ENCODE measurements at places on chromosomes 12 and 14. TPM values are rescaled to one million over a fixed set of nuclear protein-coding genes. Genes with fewer than 3 reads are reported as not detected.

The LHX5 gene
- total RNA-seq: 0.05 TPM

The TCL1B gene
- total RNA-seq: not detected

The SLC10A1 gene
- total RNA-seq: not detected

The NFATC4 gene
- total RNA-seq: 11.1 TPM

The HOXC12 gene
- total RNA-seq: not detected

The GPHB5 gene
- not detected for total RNA-seq

The KLRB1 gene
- total RNA-seq: not detected

The IL31 gene
- total RNA-seq: not detected

GRCh38 chr12:51866762-51867161, 18.2 kb upstream of the FIGNL2 start:
- DNase-seq: no peak

DNA sequence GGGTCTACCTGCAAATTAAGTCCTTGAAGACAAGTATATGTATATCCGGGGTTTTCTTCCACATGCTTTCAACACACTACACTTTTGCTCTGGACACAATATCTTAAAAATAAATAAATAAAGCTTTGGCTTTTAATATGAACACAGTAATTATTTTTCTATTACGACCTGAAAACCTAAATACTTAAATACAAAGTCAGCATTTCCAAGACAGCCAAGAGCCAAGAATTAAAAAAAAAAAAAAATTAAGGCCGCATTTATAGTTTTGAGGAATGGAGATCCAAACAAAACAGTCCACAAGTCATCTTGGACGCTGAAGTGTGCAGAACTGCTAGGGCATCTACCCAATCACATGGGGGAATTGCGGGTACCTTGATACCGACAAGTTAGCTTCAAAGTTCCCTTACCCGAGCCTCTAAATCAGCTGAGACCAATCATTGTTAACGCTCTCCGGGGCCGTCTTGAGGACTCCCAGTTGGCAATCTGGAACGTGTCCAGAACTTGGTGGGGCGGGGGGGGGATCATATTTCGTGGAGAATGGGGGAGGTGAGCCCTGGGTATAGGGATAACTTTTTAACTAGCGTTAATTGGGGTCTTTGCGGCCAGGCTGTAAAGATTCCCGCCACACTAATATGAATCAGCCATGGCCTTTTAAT, 731 bp upstream of the PCNX4 start:
- peak; percentile 80 for DNase-seq

- DNase-seq: no peak
Measured at GRCh38 chr12:114287821-114288525, 118.0 kb downstream of the TBX5 start.

DNA sequence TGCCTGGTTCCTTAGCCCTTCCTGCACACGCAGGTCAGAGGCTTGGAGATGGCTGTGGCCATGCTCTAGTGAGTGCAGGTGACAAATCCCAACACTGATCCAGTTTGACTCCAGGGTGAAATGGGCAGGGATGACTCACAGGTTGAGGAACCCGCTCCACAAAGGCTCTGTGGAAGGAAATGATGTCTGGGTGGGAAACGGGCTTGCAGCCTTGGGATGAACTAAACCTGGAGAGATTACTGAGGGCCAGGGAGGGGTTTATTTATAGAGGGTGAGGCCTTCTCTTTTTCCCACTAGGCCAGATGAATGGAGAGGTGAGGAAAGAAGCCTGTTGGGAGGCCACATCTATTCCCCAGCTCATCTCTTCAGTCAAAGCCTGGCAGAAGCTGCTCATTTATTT, 29.3 kb upstream of the EMP1 start:
- peak; percentile 79 for DNase-seq

DNA sequence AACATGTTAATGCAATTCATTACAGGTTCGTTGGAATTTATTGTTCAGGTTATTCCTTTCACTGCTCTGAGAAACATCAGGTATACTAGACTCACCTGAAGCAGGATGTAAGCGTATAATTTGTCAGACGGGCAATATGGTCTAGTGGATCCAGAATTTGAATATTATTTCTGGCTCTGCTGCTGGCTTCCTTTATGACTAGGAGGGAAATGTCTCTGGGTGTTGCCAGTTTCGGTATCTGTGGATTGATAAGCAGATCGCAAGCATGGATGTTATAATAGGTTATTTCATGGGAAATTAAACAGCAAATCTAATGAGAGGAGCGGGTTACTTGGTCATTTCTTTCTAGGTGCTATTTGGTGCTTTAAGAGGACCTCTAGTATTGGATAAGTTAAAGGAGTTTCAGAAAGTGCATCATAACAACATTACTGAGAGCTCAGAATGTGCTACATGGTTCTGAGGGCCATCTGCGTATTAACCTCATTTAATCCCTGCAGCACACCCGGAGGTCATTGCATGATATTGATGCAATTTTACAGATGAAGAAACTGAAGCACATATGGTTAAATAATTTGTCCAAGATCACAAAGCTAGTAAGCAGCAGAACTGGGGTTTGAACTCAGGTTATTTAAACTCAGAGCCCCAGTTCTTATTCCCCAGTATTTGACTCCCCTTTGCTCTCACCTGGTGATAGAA, 47.3 kb upstream of the BCAT1 start:
- DNase-seq: no peak

- DNase-seq: no peak
Measured at GRCh38 chr12:4943067-4943937, 33.6 kb downstream of the KCNA1 start.

DNA sequence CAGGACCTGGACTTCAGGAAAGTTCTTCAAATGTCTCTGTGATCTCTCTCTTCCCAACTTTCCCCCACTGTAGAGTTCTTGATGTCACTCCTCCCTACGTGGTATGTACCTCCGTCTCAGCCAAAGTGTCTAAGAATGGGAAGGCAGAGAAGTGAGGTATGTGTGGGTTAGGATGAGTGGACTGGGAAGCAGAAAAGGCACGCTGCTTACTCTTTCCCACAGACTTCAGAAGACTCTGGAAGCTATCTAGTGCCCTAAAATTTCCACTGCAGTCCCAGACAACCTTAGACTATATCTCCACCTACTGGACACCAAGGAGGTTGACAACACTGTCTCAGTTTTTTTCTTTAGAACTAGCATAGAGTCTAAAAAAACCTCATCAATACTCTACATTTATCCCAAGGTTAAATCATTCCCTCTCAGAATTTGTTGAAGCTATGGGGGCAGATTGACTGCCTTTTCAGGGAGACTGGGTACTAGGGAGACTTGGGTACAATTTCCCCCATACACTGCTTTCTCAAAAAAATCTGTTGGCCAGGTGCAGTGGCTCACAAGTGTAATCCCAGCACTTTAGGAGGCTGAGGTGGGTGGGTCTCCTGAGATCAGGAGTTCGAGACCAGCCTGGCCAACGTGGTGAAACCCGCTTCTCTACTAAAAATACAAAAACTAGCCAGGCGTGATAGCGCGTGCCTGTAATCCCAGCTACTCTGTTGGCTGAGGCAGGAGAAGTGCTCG, 20.6 kb upstream of the ITGA5 start:
- DNase-seq: peak; percentile 84

DNA sequence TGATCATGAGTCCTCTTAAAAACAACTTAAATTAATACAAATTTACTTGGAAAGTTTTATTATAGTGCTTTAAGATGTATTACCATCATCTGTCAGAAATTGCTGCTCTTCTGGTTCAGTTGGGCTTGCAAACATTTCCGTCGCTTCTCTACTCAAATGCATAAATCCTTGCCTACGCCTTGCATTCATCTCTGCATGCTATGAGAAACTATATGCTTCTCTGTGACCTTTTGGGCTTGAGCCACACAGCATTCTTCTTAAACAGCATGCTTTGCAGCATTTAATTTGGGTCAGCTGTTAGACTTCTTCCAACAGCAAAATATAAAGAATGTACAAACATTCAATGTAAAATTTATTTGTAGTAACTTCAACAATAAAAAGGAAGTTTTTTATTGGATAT, 305.7 kb upstream of the FLRT2 start:
- no peak for DNase-seq

- no peak for DNase-seq
Measured at GRCh38 chr12:1291601-1292332, 300.7 kb downstream of the ERC1 start.

DNA sequence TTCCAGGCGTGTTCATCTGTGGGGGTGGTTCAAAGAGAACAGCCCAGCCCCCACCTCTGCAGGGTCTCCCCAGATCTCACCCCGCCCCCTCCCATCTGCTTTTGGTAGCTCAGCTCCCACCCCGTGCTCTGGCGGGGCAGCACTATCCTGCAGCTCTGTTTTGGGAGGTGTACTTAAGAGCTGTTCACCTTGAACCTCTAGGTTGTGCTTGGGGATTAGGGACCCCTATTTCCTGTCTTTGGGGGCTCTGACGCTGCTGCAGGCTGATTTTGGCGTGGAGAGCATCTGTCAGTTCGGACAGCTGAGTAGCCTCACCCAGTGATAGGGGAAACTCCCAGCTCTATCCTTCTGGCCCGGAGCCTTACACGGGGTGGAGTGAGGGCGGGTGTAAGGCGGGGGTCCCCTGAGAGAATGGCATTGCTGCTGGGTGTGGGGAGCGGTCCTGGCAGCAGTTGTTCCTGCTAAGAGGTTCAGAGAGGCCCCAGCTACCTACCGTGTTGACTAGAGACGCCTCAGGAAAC, 765 bp downstream of the TMEM120B start:
- no peak for DNase-seq

- DNase-seq: no peak
Measured at GRCh38 chr12:27951898-27952297, 20.6 kb downstream of the PTHLH start.

DNA sequence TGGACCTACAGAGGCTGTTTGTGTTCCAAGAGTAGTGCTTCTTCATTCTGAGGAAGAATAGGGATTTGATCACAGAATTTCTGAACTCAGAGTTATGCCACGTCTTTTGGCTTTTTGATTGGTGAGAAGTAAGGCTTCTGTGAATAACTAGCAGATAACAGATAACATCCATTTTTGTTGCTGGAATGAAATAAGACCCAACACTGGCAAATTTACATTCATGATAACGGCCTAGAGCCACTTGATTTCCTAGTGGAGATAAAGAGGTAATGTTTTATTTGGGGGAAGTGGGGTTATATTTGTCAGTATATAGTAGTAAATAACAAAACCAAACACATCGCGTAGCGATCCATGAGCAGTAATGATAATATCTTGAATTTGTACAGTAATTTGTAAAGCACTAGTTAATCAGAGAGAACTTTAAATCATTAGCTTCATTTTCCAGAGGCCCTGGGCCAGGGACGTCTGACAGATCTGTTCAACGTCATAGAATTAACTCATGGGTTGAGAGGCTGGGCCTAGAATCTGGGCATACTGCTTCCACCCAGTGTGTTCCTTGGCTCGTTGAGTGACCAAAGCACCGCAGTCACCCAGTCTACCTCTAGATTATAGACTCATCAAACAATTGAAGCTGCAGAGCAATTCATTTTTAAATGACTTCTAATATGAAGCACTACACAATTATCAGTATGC, 79.6 kb downstream of the HMGA2 start:
- no peak for DNase-seq

DNA sequence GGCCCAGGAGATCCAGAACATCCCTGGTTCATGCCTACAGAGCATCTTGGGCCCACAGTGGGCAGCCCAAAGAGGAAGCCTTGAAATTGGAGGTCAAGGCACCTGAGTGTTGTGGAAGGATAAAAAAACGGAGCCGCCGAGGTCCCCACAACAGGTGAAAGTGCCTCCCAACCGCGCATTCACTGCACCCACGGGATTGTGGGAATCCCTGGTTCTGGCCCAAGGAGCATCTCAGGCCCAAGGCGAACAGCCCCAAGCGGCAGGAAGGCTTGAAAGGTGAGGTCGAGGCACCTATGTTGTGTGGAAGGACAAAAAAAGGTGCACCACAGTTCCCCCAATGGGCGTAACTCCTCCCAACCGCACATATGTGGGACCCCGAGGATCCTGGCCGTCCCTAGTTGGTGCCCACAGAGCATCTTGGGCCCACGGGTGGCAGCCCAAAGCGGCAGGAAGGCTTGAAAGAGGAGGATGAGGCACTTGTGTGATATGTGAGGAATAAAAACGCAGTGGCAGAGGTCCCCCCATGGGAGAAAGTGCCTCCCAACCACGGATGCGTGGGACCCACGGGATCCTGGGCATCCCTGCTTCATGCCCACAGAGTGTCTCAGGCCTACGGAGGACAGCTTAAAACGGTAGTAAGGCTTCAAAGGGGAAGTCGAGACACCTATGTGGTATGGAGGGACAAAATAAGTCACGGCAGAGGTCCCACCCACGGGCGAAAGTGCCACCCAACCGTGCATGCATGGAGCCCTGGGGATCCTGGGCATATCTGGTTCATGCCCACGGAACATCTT, 583.9 kb downstream of the ALG10 start:
- DNase-seq: no peak

- no peak for DNase-seq
Measured at GRCh38 chr12:123200414-123200813, 32.5 kb downstream of the MPHOSPH9 start.

- no peak for DNase-seq
Measured at GRCh38 chr12:28215021-28215420, 24.8 kb downstream of the CCDC91 start.

GRCh38 chr12:52206304-52207040, 14.7 kb upstream of the KRT80 start:
- DNase-seq: no peak
